ENCODE measurements at places on chromosomes 2 and 18. TPM values are rescaled to one million over a fixed set of nuclear protein-coding genes. Genes with fewer than 3 reads are reported as not detected.

The STPG4 gene
- not detected for total RNA-seq

The NTSR2 gene
- not detected for total RNA-seq

The IMP4 gene
- total RNA-seq = 97.9 TPM

The GAREM2 gene
- 2.1 TPM for total RNA-seq

The ATOH8 gene
- total RNA-seq = 239 TPM

The LBX2 gene
- total RNA-seq = 3.0 TPM

The TRIM43B gene
- not detected for total RNA-seq

The EDAR gene
- not detected for total RNA-seq

The SERPINB13 gene
- not detected for total RNA-seq

The SERPINB12 gene
- total RNA-seq = 0.32 TPM

The TMEM17 gene
- not detected for total RNA-seq

The ELAC1 gene
- total RNA-seq = not detected

The SLC23A3 gene
- 14.2 TPM for total RNA-seq

The ABCG8 gene
- not detected for total RNA-seq

The TWIST2 gene
- 108 TPM for total RNA-seq

The TPO gene
- total RNA-seq = 52.5 TPM

The SH3RF3 gene
- total RNA-seq = 53.5 TPM

The EMILIN1 gene
- 301 TPM for total RNA-seq

The RAB6C gene
- not detected for total RNA-seq

The IL1R1 gene
- total RNA-seq = 132 TPM

The CCDC195 gene
- not detected for total RNA-seq

The FAHD2B gene
- total RNA-seq = 18.5 TPM

The SCG2 gene
- 0.32 TPM for total RNA-seq
